Esophagus squamous epithelium (tissue), 5 donors: ENCODE measurements at places on chromosomes 5 and 9.
A peak's percentile ranks its signal among the peaks of the same experiment; 100 is the strongest.

DNA sequence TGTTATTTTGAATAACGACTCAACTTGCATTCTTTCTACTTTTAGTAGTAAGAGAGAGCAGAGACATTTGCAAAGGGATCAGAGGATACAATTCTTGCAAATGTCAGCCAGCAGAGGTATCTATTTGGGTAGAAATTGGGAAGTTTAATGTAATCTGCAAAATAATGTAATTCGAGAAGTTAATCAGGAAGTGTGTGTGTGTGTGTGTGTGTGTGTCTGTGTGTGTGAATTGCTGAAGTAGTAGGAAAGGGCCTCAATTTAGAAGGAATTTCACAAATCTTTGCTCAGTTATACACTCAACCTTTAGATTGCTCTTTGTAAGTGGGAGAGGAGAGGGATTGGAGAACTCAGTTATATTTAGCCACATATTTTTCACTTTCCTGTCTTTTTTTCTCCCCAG lies 11.0 kb upstream of the IFNA1 start:
- no peak for DNase-seq

- DNase-seq, result no peak
Measured at GRCh38 chr5:72179028-72179815, 71.9 kb downstream of the MAP1B start.

DNA sequence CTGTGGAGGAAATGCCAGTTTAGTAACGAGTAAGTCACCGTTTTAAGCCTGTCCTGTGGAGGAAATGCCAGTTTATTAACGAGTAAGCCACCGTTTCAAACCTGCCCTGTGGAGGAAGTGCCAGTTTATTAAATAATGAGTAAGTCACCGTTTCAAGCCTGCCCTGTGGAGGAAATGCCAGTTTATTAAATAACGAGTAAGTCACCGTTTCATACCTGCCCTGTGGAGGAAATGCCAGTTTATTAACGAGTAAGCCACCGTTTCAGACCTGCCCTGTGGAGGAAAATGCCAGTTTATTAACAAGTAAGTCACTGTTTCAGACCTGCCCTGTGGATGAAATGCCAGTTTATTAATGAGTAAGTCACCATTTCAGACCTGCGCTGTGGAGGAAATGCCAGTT lies 18.9 kb upstream of the PDCD6 start:
- DNase-seq, result no peak

DNA sequence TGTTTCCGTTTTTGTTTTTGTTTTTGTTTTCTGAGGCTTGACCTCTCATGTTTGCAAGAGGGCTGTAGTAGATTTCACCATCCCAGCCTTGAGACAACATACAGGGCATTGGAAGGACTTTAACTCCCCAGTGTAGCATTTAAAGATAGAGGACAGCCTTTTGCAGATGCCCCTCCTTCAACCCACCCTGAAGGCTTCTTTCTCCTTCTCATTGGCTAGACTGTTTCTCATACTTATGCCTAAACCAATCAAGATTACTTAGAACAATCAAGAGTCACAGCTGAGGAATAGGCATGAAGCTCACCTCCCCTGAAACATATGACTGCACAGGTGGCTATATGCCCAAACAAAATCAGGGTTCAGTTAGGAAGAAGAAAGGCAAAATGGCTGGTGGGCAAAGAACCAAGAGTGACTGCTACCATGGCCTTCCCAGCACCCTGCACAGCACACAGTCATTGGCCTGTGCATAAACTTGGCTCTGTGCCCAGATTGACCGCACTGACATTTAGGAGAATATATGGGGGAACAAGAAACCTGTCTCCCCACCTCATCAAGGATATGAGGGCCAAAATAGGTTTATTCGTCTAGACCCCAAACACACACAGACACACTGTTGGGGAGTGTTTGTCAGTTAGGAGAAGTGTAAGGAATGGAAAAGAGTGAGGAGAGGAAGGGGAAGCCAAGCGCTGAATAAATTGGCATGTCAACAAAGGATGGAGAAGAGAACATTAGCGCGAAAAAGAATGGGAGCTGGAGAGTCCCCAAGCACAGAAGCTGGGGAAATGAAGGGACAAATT lies 137.3 kb upstream of the RANBP3L start:
- no peak for DNase-seq

GRCh38 chr9:98848450-98849149 lies 41.1 kb downstream of the GALNT12 start:
- peak; percentile 21 for DNase-seq

DNA sequence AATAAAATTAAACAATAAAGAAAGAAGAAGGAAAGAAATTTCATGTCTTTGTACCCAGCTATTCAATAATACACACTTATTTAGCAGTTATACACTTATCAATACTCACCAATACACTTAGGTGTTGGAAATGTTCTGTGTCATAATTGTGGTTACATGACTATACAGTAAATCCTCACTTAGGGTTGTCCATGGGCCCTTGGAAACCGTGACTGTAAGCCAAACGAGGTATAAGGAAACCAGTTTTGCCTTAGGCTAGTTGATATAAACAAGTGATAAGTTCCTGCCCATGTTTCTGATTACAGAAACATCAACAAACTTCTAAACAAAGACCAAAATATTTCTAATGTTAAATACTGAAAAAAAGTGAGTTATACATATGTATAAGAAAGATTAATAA lies 10.0 kb upstream of the SLCO4C1 start:
- no peak for DNase-seq

- no peak for DNase-seq
Measured at GRCh38 chr5:83408719-83409118, 62.8 kb upstream of the VCAN start.

GRCh38 chr5:138666226-138666742 lies 86.9 kb upstream of the CTNNA1 start:
- DNase-seq, result no peak

- DNase-seq, result no peak
Measured at GRCh38 chr5:174101195-174101730, 55.8 kb downstream of the NSG2 start.

- DNase-seq, result no peak
Measured at GRCh38 chr5:7207979-7208378, 188.0 kb upstream of the ADCY2 start.

- DNase-seq, result no peak
Measured at GRCh38 chr5:175107028-175107588, 336.9 kb downstream of the DRD1 start.

DNA sequence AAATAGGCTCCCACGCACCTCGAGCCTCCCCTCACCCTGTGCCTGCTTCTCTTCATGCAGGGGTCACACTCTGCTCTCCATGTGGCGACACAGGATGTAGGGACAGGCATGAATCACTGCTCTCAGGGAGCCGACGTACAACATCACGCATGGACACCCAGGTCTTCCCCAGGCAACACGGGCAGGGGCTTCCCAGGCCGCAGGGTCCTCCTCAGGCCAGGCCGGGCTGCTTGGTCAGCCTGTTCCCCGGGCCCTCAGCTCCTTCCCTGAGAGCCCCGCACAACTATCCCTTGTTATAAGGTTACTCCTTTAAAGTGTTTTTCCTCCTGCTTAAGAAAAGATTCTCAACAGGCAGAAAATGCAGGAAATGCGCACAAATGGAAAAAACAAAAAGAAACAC lies 1.1 kb downstream of the SLC6A18 start:
- no peak for DNase-seq

GRCh38 chr5:36728697-36729543 lies 122.5 kb downstream of the SLC1A3 start:
- no peak for DNase-seq

GRCh38 chr9:34644766-34645314 lies 1.6 kb upstream of the GALT start:
- DNase-seq, result no peak

GRCh38 chr5:39187831-39188731 lies 31.3 kb downstream of the FYB1 start:
- no peak for DNase-seq

- no peak for DNase-seq
Measured at GRCh38 chr9:116990592-116990991, 303.5 kb downstream of the TRIM32 start.

DNA sequence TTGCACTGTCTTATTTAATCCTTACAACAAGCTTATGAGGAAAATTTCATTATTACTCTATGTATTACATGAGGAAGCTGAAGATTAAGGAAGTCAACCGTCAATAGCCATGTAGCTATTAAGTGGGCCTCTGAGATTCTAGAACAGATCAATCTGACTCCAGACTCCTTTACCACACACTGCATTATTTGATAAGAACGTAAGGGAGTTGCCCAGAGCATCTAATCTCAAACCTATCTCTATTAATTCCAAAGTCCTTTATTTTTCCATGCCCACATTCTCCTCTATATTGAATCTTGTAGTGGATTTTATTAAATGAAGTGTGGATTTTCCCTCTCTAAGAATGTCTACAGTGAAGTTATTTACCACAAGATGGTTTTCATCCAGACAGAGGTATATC lies 118.2 kb upstream of the MTAP start:
- no peak for DNase-seq

- DNase-seq, result no peak
Measured at GRCh38 chr9:98614941-98615340, 93.8 kb downstream of the GABBR2 start.

DNA sequence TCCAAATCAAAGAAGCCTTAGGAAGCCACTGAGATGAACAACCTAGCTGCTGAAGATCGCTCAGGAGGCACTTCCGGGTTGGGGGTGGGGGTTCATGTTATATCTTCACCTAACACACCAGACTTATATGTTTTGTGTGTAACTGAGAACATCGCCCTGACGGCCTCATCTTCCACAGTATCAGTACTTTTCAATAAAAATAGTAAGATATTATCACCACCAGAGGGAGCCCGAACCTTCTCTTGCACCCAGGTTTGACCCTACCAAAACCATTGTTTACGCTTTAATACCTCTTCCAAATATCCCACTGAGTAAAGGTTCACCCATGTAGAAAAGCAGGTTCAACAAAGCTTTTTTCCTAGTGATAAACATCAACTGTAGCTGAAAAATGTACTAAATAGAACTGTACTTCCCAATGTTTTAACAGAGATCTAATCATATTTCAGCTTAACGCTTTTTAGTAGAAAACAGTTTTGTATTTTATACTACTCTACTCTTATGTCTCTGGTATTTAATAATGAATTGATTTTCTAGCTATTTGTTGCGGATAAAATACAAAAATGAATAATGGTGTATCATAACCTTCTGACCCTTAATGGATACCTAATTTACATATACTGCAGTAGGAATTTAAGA lies 244.0 kb downstream of the EPB41L4A start:
- DNase-seq, result no peak

- DNase-seq, result no peak
Measured at GRCh38 chr5:131382407-131383395, 118.8 kb downstream of the CDC42SE2 start.

DNA sequence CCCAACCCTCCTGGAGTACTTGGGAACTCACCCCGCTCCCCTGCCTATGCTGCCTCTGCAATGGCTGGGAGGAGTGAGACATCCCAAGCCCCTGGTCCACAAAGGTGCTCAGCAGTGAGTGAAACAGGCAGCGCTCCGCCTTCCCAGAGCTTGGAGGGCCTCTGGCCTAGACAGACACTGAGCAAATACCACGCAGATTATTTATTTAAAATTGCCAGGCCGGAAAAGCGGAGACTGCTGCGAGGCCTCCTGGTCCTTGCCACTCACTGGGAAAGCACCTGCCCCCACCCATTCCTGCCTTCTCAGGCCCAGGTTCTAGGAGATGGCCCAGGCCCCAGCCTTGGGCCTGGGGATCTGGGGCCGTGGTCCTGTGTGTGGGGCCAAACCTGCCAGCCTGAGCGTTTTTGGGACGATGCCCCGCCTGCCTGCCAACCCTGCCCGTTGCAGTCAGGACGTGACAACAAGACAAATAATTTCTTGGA lies 17.4 kb downstream of the FGF18 start:
- no peak for DNase-seq

DNA sequence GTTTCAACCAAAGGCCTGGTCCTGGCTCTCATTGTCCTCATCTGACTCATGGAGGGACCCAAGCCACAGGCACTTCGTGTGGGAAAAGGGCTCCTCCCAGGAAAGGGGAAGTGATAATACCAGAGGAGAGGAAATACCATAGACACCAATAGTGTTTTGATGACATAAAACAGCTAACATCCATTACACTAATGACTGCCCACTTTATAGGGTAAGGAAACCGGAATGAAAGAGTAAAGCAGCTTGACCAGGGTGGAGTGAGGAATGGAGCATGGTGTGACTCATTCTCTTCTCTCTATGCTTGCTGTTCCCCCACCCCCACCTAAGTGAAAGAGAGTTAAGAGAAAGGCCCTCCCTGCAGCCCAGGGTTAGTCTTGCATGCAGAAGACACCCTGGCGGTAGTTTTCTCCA lies 67.4 kb upstream of the HRH2 start:
- DNase-seq, result no peak

DNA sequence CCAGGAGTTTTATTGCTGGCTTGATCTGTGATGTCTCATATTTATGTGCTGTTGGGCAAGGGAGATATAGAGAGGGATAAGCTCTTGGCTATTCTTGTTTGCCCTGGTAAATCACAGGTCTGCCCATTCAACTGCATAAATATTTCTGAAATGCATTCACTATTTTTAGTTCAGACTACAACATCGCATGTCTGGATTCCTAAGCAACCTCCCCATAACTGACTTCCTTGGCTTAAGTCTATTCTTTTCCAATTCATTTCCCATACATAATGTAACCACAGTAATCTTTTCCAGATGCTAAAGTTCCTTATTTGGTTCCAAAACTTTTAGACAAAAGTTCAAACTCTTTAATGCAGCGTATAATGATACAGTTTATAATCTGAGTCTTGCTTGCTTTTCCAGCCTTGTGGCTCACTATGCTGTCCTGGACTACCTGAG lies 321.4 kb upstream of the ACTBL2 start:
- DNase-seq, result no peak

DNA sequence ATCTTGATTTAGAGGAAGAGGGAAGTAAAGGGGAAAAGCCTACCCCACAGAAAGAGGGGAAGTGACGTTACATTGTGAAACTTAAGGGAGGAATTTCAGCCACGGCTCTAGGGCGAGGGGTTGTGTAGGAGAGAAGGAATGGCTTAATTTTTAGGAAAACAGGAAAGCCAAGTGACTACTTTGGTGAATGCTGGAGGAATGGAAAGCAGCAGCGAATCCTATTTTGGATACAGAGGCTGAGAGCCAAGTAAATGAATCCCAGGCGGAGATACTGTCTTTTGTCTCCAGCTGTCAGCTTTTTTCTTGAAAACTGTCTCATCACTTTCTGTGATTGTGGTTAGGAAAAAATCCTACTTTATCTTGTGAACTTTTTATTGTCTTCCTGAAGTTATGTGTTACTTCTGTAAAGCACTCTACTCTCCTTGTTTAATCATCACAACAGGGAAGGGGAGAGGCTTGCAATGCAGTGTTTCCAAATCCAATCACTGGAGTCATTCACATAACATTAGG lies 188.4 kb downstream of the TSSK1B start:
- DNase-seq, result no peak

DNA sequence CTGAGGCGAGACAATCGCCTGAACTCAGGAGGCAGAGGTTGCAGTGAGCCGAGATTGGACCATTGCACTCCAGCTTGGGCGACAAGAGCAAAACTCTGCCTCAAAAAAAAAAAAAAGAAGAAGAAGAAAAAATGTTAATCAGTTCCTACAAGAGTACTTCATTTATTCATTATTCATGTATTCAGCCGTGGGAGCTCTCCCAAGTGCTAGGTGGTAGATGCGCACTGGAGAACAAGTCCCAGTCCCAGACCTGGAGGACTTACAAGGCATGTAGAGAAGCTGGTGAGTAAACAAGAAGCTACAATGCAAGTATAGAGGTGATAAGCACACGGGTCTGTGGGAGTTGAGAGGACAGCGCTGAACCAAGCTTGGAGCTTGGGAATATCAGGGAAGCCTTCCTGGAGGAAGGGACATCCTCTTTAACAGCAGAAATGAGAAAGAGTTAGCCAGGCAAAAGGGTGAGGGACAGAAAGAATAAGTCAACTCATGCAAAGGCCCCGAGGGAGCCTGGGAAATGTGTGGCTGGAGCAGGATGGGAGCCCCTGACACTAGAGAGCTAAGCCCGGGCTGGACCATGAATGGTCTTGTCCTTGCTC lies 17.4 kb upstream of the AQP7 start:
- no peak for DNase-seq
